8988T (cell line): ENCODE measurements at places on chromosomes 12 and 14.

DNA sequence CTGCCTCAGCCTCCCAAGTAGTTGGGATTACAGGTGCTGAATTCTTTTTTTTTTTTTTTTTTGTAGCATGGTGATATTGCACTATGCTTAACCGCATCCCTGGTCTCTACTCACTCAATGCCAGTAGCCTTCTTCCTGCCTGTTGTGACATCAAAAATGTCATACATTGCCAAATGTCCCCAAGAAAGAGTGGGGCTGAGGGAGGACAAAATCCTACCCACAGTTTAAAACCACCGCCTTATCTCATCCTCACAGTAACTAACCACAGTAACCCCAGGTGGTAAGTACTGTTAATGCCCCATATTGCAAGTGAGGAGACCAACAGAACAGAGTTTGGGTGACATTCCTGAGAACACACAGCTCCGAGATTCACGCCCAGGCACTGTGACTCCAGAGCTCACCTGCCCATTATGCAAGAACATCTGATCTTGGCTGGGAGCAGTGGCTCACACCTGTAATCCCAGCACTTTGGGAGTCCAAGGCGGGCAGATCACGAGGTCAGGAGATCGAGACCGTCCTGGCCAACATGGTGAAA is 19.6 kb downstream of the MORN3 start:
- no peak for DNase-seq

DNA sequence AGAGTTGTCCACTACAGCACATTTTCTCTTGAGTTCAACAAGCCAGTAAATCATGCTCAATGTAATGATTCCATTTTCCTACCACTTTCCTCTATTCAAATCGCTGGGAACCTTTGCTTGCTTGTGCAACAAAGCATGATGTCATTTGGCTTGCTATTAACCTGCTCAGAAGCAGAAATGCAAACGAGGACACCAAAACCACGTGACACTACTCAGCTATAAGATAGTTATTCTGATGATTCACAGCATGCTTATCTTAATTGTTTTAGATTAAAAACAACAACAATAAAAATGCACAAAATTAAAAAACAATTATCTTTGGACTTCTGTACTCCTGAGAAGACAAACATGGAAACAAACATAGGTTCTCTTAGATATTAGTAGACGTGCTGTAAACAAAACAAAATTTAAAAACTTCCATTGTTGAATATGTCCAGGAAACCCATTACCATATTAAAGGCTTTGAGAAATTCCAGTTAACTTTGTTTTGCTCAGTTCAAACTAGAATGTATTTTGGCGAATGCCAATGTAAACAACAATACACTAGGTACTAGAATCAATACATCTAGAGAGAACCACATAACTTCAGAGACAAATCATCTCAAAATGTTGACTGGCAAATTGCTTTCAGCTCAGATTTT is 77.5 kb upstream of the KRAS start:
- DNase-seq: no peak

DNA sequence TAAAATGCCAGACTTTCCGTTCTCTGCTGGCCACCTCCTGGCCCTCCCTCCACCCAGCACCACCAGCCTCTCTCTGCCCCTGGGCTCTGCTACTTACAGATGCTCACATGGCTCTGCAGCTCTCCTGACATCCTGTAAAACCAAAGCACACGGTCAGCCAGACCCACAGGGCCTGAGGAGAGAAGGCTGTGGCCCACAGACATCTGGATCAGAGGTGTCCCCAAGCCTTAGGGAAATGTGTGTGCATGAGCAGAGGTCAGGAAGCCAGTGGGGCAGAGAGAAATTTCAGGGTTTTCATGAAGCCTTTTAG is 11.5 kb downstream of the KRT77 start:
- DNase-seq: no peak

- no peak for DNase-seq
Measured at GRCh38 chr14:103699261-103699661, 16.0 kb downstream of the XRCC3 start.

GRCh38 chr12:124517260-124518050 is 50.0 kb downstream of the NCOR2 start:
- DNase-seq: peak; percentile 78

- DNase-seq: no peak
Measured at GRCh38 chr12:55548756-55549155, 646 bp upstream of the OR6C4 start.

DNA sequence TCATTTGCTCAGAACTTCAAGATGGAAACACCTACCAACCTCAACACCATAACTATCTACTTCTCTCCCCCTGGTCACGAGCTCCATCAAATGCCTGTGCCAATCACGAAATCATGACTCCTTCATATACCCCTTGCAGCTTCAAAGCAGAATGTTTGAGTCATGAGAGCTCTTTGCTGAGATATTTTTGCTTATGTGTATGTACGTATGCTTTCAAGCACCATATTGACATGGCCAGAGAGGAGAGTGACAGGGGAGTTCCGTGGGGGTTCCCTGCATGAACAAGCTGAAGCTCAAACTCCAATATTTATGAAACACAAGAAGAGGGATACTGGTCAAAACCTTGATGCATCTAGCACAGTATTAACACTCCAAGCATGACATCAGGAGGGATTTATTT is 374.4 kb downstream of the DPF3 start:
- DNase-seq: no peak

- peak; percentile 45 for DNase-seq
Measured at GRCh38 chr12:52358575-52359350, 8.5 kb downstream of the KRT85 start.

- DNase-seq: no peak
Measured at GRCh38 chr14:76682367-76682766, 78.9 kb upstream of the VASH1 start.

- no peak for DNase-seq
Measured at GRCh38 chr14:55348766-55349453, 62.7 kb downstream of the ATG14 start.

- no peak for DNase-seq
Measured at GRCh38 chr14:35999294-35999693, 173.2 kb downstream of the BRMS1L start.

- no peak for DNase-seq
Measured at GRCh38 chr12:130830246-130830551, 8.9 kb downstream of the STX2 start.

- DNase-seq: no peak
Measured at GRCh38 chr12:124492879-124493808, 74.3 kb downstream of the NCOR2 start.

GRCh38 chr14:26765768-26766520 is 168.1 kb upstream of the NOVA1 start:
- no peak for DNase-seq

GRCh38 chr14:104774453-104775072 is 21.0 kb downstream of the AKT1 start:
- peak; percentile 20 for DNase-seq

GRCh38 chr12:12612358-12612757 is 682 bp downstream of the CREBL2 start:
- DNase-seq: no peak

GRCh38 chr14:34640826-34641225 is 10.9 kb upstream of the SNX6 start:
- no peak for DNase-seq

DNA sequence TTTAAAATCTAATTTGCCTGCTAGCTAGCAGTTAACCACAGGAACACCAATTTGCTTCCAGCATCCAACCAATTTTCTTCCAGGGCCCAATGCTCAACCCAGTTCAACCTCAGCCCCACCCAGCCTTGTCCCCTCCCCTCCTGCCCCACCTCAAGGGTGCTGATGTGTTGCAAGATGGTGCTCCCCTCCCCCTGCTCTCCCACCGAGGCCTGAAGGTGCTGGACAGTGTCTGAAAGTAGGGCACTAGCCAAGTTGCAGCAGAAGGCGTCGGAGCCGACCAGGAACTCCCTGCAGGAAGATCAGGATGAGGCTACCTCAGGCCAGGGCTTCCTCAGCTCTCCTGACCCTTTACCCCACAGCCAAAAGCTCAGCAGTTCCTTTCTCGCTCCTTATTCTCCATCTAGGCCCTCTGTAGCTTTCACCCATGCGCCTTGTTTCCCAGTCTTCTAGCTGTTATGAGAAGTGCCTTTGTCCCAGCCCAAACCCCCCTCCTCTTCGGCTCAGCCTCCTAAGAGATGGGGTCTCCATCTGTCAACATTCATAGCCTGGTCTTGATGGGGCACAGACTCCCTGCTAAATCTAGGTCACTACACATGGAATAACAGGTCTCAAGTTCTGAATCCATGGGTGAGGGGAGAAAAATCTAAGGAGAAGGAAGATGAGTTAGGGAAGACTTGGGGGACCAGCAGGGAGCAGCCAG is 3.6 kb downstream of the STAT6 start:
- no peak for DNase-seq

DNA sequence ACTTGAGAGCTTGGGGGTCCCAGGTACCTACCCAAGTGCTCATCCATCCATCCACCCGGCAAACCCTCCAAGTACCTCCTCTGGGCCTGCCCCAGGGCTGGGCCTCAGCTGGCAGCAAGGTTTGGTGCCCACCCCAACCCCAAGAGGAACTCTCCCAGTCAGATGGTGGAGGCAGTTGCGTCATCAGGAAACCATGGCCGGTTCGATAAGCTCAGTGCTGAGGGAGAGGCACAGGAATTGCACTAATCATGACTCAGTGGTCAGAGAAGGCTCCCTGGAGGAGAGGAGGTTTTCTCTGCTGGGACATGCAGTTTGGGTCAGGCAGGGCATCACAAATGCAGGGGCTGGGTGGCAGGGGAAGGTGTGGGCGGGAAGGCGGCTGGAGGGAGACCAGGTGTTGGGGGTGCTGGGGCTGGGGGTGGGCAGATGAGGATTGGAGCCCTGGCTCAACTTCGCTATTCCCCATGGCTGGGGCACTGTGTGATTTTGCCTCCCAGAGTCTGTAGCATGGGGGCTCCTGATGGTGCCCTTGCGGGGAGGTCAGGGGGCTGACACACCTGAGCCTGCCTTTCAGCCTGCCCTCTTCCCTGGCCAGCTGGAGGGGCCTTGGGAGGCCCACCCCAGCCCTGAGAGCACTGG is 32.2 kb downstream of the SH2B3 start:
- no peak for DNase-seq

DNA sequence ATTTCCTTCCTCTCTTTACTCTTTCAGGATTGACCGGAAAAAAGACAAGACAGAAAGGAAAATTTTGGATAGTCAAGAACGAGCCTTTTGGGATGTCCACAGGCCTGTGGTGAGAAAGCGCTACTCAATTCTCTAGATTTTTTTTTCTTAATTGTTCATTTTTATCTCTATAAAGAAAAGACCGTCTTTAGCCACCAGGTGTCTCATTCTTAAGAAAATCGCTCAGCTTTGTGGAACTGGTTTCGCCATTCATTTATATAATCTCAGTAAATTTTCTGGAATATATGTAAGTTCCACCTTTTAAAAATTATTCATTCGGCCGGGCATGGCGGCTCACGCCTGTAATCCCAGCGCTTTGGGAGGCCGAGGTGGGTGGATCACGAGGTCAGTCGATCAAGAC is 421.1 kb downstream of the DPF3 start:
- no peak for DNase-seq

- no peak for DNase-seq
Measured at GRCh38 chr12:49339464-49339861, 2.5 kb upstream of the C1QL4 start.
